IgD-negative memory B cell (primary cell): ENCODE measurements at places on chromosomes 16 and 17. TPM values are rescaled to one million over a fixed set of nuclear protein-coding genes. Genes with fewer than 3 reads are reported as not detected.

The THUMPD1 gene
- 64.3 TPM for polyA plus RNA-seq

The ANKS4B gene
- polyA plus RNA-seq = not detected

The CDK5R1 gene
- polyA plus RNA-seq = 3.8 TPM

The RAB34 gene
- 6.7 TPM for polyA plus RNA-seq

The PRR35 gene
- not detected for polyA plus RNA-seq

The CCL17 gene
- polyA plus RNA-seq = not detected

The CCL14 gene
- polyA plus RNA-seq = not detected

The ABCC3 gene
- polyA plus RNA-seq = 0.91 TPM

The ZNF629 gene
- polyA plus RNA-seq = 0.30 TPM

The RHOT1 gene
- polyA plus RNA-seq = 17.0 TPM

The FA2H gene
- 4.0 TPM for polyA plus RNA-seq

The KSR1 gene
- polyA plus RNA-seq = 2.1 TPM
